ENCODE measurements at places on chromosomes 2 and 18.

- no peak for DNase-seq
These were observed 62.6 kb downstream of the C18orf63 start for GRCh38 chr18:74378179-74378682.

DNA sequence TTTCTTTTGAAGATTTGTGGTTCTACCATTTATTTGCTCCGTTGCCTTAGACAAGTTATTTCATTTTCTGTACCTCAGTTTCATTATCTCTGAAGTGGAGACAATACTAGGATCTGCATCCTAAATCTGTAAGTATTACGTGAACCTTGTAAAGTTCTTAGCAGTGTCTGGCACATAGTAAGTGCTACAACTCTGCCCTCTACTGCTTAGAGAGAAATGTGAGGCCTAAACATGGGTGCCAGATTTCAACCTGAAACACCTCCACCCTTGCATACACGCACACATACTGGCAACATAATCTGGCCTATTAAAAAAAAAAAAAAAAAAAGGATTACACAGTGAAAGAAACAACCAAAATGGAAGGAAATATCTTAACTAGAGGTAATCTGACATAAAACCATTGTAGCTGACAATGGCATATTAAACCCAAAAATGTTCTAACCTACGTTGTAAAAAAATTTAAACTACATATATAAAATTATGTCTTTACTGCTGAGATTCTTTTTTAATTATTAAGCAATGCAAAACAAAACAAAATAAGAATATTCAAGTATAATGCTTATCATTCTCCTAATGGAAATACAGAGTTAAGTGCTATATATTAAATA, 132.6 kb downstream of the MAP2 start:
- DNase-seq, result no peak

- no peak for DNase-seq
These were observed 98.6 kb upstream of the NCK2 start for GRCh38 chr2:105645938-105646773.

DNA sequence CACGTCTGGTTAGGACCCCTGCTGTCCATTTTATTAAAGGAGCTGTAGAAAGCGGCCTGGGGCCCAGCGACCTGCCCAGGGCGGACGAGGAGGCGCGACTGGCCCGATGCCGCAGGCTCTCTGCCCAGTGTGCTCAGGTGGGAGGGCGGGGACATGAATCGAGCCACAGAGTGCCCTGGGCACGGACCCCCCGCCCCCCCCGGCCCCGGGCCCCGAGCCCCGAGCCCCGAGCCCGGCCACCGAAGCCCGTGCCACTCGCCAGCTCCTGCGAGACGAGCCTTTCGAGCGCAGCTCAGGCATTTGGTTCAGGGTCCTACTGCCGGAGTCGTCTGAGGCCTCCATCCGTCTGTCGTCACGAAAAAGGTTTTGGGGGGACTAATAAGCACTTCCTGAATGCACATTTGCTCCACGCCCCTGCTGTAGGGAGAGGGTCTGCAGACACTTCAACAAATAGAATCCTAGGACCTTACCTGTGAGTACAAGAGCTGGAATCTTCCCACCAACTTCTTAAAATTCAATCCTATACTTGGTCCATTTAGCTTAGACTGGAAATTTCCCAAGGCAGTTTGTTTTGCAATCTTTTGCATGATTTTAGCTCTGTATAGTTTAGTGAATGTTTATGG, 602 bp upstream of the ADAM17 start:
- DNase-seq, result no peak

DNA sequence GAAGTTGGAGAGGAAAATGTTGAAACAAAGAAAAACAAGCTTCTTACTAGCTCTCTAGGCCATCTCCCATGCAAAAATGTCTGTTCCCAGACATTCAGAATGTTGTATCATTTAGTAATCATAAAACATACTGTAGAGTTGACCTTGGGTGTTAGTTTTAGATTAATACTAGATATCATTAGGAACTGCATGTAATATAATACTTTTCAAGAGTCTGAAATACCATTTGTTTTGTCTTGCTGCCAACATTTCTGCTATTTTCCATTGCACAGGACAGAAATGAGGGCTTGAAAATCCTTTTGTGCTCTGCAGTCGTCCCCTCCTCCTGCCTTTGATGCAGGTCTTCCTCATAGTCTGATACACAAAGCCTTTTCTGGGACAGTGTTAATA, 89.5 kb upstream of the RBMS1 start:
- DNase-seq, result no peak

GRCh38 chr2:175309799-175310198, 128.3 kb upstream of the ATP5MC3 start:
- no peak for DNase-seq

Measured in stimulated activated CD4-positive, alpha-beta T cell treated with anti-CD3 and anti-CD28 coated beads, Interleukin-2, amount 100 ng/mL, for 48 hours (primary cell).